ENCODE measurements at places on chromosomes 16 and 17.
A peak's percentile ranks its signal among the peaks of the same experiment; 100 is the strongest.

- no peak for DNase-seq
Observed at GRCh38 chr17:16328997-16329396, 24.3 kb downstream of the CENPV start.

DNA sequence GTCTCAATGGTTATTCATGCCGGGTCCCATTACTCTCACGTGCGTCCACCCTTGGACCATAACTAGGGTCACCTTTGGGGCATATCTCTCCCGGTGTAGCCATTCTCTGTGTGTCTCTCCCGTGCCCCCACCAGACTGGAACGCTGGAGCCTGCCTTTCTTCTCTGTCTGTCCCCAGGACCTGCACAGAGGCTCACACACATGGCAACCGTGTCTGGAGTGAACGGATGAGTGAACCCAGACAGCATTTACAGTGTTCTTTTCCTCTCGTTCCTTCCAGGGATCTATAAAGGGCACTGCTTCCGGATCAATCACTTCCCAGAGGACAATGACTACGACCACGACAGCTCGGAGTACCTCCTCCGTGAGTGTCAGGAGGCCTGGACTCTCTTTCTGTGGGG is 26.4 kb upstream of the CACNG1 start:
- DNase-seq, result no peak

DNA sequence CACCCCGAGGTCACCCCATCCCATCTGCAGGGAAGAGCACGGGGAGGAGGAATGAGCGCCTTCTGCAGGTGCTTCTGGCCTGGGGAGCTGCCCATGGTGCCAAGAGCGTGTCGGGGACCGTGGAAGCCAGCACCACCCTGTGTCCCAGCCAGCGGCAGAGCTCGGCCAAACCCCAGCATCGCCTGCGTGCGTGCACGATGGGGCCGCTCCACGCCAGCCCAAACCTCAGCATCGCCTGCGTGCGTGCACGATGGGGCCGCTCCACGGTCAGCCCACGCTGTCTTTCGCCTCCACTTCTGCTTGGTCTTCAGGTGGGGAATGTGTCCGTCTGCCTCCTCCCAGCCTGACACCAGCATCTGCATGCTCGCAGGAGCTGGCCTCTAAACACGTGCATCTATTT is 13.9 kb downstream of the GALNS start:
- DNase-seq, result no peak

- no peak for DNase-seq
Observed at GRCh38 chr17:43637563-43638323, 24.0 kb downstream of the MEOX1 start.

DNA sequence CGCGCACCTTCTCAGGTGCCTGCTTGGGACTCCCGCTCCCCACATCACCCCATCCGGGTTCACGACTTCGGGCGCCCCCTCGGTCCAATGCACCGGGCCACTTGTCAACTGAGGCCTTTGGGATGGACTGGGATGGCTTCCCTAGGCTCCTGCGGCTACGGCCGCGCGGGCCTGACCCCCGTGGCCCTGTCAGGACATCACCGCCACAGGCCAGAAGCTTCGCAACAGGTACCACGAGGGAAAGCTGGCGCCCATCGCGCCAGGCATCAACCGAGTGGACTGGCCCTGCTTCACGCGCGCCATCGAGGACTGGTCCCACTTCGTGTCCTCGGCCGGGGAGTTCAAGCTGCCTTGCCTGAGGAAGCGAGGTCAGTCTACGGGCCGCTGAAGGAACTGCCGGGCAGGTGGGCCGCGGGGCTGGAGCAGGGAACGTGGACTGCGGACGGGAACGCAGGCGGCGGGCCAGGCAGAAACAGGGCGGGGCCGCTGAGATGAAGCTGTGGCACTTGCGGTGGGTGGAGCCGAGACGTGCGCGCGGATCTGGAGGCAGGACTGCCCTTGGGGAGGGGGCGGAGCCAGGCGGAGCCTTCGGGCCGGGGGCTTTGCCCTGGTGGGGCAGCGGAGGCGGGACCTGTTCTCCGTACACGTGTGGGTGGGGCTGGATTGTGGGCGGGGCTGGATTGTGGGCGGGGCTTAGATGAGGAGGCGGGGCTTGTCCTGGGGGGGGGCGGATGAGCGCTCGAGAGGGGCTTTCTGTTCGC is 13.7 kb upstream of the CNGB1 start:
- DNase-seq, result peak; percentile 34

DNA sequence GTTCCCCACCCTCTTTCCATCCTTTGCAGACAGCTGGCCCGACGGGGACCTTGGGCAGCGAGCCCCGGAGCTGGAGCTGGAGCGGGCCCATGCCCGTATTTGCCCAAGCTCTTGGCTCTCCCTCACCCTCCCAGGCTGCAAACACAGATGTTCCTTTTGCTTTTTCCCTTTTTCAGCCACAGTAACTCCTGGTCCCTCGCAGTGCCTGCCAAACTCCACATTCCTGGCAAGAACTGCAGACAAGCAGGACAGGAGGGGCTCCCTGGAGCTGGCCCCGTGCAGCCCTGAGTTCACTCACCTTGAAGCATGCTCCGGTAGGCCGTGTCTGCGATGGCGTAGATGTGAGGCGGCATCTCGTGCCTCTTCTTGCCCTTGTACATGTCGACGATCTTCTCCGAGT is 33.9 kb downstream of the MYH11 start:
- DNase-seq, result no peak

DNA sequence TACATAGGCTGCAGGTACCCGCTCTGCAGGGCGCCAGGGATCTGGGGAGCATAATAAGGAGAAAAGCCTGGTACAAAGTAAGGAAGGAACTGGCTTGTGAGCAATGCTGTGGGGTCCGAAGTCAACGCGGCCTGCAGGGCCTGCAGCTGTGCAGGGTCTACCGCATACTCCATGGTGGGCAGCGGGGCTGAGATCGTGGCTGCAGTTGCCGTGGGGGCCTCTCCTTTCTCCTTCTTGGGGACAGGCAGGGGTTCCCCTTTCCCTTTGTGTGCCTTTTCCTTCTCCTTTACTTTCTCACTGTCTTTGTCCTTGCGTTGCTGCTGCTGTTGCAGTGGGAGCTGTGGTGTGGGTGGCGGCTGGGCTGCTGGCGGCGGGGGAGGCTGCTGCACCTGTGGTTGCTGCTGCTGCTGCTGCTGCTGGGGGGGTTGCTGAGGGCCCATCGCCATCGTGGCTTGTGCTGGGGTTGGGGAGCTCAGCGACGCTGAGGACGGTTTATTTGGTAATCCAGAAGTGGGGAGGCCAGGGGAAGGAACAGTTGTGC is 259.6 kb downstream of the ZFHX3 start:
- DNase-seq, result no peak

GRCh38 chr17:40511667-40512220 is 10.3 kb upstream of the TNS4 start:
- no peak for DNase-seq

GRCh38 chr17:61314368-61315078 is 85.1 kb upstream of the TBX2 start:
- DNase-seq, result no peak

- DNase-seq, result peak; percentile 70
Observed at GRCh38 chr16:30535777-30536190, 1.1 kb upstream of the ZNF747 start.

GRCh38 chr17:32516450-32516849 is 29.7 kb downstream of the CDK5R1 start:
- no peak for DNase-seq

- no peak for DNase-seq
Observed at GRCh38 chr16:48041981-48042421, 113.8 kb downstream of the ABCC12 start.

GRCh38 chr17:1039123-1039507 is 42.2 kb downstream of the TIMM22 start:
- DNase-seq, result no peak

DNA sequence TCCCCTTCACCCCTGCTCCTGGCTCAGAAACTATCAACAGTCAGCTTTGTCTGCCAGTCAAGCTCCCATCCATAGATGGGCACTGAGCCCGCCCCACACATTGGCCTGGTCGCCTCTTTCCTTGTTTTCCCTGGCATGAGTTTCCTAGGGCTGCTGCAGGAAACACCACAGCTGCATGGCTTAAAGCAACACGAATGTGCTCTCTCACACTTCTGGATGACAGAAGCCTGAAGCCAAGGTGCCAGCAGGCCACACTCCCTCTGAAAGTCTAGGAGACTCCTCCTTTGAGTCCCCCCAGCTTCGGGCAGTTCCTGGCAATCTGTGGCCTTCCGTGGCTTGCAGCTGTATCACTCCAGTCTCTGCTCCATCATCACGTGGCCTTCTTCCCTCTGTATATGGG is 69.9 kb downstream of the TBC1D16 start:
- DNase-seq, result no peak

DNA sequence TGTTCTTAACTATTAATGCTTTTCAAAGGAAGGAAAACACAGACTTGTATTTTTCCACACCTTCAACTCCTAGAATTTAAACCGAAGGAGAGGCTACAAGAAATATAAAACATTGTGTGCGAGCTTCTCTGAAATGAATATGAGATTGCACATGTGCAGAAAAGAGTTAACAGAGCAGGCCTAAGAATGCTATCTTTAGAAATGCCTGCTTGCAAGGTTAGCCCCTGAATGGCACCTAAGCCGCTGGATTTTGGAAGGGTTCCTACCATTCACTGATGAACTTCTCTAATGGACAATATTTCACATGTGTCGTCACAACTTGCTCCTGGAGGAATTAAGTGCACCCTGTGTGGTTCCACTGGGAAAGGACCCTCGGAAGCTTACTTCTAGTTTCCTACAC is 69.3 kb downstream of the FBXL20 start:
- DNase-seq, result no peak

- DNase-seq, result no peak
Observed at GRCh38 chr16:3431779-3432219, 11.5 kb downstream of the ZNF597 start.

- DNase-seq, result no peak
Observed at GRCh38 chr16:54939510-54940278, 9.0 kb downstream of the IRX5 start.

DNA sequence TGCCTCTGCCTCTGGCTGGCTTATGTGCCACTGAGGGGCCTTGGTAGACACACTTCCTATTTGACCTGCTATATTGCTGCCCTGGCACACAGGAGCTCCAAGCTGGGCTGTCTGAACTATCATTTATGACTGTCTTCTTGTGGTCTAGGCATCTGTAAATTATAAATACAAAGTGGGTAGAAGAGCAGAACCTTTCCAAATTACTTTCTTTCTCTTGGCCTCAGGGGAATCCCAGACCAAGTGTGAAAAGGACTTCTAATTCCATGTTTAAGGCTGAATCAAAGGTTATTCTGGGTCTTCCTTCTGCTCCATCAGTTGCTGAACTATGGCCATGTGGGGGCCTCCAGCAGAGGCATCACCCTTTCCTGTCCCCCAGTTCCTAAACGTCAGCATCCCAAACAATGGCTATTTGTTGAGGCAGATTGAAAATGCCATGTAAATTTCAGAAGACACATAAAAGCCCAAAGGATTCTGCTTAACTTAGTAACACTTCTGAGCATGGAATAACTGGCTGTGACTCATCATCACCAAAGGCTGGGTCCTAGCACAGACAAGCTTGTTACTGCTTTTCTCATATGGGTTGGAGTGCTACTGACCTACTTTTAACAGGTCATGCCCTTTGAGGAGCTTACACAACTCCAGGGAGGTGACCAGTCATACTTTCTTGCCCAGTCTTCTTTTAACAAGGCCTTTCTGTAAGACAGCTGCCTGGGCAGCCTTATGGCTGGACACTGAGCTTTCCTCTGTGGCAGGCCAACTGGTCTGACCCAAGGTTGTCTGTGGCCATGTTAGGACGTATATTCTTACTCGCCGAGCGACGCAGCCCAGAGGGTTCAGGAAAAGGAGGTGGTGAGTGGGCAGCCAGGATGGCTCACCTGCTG is 154.8 kb downstream of the VPS53 start:
- DNase-seq, result peak; percentile 71

- DNase-seq, result no peak
Observed at GRCh38 chr17:82976982-82977488, 102.4 kb upstream of the METRNL start.

- peak; percentile 74 for DNase-seq
Observed at GRCh38 chr16:88634141-88634993, 4.0 kb upstream of the IL17C start.

DNA sequence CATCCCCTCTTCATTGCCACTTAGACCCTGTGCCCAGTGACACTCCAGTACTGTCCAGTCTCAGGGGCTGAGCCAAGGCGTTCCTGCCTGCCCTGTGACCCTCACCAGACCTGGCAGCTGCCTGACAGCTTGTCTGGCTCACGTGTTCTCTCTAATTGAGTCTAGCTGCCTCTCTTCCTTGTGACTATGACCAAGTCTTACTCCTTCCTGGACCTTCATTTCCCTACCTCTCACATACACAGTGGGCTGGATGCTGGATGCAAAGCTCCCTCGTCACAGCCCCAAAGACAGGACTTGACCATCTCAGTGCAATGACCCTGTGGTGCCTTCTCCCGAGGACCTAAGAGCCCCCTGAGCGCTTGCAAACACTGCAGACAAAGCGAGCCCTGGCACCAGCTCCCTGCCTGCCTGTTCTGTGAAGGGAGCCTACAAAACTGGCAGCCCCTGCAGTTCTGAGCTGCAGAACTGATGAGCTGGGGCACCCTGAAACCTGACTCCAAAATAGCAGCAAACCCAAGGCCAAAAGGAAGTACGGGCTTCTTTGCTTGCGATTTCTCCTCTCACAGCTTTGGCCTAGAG is 1.7 kb downstream of the DEXI start:
- DNase-seq, result no peak

DNA sequence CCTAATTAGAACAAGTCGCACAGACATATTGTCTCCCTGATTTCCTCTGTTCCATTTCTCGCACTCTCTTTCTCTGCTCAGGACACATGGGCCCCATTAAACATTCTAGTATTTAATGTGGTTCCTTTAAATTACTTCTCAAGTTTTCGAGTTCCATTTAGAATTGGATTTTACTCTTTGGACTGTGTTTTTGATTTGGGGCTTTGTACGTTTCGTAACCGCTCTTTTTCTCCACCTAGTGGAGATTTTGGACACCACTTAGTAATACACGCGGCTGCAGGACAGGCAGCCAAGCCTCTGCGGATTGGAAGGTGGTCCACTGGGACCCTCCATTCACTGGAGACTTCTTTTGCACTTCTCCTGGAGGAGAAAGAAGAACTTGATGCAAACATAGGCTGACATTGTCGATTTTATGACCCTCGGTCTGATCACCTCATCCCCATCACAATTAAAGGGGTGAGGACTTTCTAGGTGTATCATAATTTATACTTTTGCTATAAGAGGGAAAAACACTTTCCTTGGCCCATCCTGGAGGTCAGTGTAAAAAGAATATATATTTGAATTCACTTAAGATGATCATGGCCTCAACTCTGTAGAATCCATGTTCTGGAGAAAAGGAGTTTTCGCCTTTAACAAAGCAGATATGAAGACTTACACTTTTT is 85.7 kb downstream of the NOG start:
- peak; percentile 43 for DNase-seq

DNA sequence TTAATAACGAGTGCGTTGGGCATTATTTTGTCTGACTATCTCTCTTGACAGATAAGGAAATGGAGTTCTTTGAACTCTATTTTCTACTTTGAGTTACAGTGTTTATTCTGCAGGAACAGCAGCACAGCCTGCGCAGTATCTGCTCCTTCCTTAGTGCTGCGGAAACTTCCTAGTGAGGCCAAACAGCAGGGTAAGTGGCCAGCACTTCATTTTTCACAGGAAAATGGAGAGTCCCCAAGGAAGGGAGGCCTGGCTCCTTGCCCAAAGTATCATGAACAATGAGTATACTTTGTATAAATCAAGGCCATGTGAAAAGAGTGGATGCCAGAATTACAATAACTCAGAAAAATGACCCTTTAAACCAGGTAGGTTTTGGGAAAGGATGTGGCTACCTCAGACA is 140.6 kb downstream of the VPS53 start:
- no peak for DNase-seq

- DNase-seq, result no peak
Observed at GRCh38 chr16:19346335-19346922, 60.9 kb downstream of the CLEC19A start.

Data from ACHN (cell line).